Mesenchymal stem cell (in vitro differentiated cells and primary cell): ENCODE measurements at places on chromosomes 7 and 10.

GRCh38 chr7:33965183-33965744 lies 59.9 kb downstream of the BMPER start:
- DNase-seq, result no peak

DNA sequence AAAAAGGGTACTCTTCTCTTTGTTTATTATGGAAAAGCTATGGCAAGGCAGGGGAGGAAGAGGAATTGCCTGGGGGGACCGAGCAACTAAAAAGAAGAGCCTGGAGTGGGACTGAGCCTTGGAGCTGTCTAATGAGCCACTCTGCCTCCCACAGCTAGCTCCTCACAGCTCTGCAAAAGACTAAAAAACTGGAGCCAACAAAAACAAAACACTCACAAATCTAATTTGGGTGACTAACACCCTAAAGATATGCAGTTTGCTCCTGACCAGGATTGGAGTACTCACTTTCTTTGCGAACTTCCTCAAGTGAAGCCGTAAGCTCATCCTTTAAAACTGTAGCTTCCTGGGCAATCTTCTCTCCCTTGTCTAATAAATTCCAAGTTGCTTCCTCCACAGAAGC lies 89.4 kb downstream of the CTNNA3 start:
- DNase-seq, result peak; percentile 28

GRCh38 chr10:20686015-20686635 lies 211.0 kb downstream of the NEBL start:
- no peak for DNase-seq

GRCh38 chr10:76244061-76244686 lies 812.8 kb downstream of the LRMDA start:
- DNase-seq, result no peak

DNA sequence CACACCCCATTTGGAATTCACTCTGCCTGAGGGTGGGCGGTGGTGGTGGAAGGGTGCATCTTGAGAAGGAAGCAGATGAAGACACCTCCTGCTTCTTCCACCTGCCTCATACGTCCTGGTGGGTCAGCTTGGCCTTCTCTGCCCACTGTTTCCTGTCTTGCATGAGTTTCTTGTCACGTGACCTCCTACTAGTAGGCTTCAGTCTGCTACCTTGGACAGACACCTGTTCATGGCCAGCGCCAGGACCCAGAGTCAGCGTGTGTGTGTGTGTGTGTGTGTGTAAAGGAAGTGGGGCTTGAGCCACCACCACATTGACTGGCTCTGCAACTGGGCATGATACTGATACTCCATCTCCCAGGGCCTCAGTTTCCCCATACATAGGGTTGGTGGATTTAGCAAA lies 17.1 kb upstream of the VPS37D start:
- no peak for DNase-seq

DNA sequence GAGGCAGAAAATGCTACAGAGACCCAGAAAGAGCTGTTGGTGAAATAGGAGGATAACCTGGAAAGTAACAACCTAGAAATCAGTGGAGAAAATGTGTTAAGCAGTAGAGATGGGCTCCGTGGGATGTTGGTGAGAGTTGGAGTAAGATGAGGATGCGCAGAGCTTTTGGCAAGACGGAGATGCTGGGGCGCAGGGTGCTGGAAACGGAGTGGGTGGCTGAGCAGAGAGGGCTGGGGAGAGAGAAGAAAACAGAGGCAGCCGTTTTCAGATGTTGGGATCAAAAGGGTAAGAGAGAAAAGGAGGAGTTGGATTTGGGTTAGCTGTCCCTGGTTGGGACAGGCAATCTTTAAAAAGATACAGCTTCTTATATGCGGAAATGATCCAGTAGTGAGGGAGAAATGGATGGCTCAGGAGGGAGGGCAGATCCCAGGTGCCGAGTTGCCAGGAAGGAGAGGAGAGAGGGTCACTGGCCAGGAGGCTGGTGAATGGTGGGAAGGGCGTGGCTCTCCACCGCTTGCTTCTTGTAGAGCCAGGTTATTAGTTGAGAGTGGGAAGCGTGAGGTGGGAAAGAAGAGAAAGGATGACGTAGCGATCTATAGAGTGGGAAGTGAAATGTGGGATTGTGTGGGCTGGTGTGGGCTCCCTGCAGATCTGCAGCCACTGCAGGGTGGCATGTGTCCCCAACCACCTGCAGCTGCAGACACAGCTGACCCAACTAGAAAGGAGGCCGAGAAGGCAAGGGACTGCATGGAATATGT lies 182.2 kb upstream of the SVIL start:
- DNase-seq, result no peak

GRCh38 chr10:33571616-33572015 lies 237.1 kb upstream of the NRP1 start:
- no peak for DNase-seq

GRCh38 chr10:126337251-126337810 lies 50.9 kb downstream of the ADAM12 start:
- DNase-seq, result no peak

GRCh38 chr7:130395421-130395820 lies 15.1 kb downstream of the CPA1 start:
- DNase-seq, result no peak

DNA sequence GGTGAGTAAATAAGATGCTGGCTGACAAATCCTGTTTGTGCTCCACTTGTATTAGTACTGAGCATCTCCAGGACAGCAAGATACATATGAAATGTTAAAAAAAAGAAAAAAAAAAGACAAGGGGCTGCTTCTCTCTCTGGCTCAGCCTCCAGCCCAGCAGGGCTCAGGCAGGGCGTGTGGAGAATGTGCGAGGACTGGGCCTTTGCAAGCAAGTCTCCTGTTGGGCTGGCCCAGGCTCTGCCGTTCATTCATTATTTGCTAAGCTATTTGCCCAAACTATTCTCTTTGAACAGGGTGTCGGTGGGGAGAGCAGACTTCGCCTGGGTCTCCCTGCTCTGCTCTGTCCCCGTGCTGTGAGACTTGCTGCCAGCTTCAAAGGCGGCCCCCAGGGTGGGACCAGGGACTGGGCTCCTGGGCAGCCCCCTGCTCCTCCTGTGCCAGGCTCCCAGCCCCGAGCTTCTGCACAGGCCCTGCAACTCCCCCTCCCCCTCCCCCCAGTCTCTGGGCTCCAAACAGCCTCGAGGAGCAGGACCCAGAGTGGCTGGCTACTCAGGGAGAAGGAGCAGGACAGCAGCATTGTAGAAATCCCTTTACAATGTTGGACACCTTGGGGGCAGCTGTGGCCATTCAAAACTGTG lies 25.6 kb upstream of the MGMT start:
- DNase-seq, result no peak

DNA sequence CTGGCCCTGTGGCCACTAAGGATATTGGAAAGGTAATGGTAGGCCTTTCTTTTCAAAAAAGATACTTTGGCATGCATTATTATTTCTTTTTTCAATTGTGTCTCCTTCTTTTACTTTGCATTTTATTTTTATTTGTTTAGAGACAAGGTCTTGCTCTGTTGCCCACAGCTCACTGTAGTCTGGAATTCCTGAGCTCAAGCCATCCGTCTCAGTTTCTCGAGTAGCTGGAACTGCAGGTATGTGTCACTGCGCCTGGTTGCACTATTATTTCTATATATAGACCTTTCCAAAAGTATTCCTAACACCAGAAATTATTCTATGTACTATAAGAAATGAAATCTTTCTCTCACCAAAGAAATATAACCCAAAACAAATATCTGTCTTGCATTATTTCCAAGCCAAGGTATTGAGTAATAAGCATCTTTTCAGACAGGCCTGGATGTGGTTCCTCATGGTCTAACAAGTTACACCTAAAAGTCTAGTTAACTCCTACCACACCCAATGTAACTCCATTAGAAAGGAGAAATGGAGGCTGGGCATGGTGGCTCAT lies 500.8 kb upstream of the ANKRD30A start:
- no peak for DNase-seq

GRCh38 chr7:46571996-46572395 lies 650.9 kb upstream of the IGFBP3 start:
- DNase-seq, result peak; percentile 35

DNA sequence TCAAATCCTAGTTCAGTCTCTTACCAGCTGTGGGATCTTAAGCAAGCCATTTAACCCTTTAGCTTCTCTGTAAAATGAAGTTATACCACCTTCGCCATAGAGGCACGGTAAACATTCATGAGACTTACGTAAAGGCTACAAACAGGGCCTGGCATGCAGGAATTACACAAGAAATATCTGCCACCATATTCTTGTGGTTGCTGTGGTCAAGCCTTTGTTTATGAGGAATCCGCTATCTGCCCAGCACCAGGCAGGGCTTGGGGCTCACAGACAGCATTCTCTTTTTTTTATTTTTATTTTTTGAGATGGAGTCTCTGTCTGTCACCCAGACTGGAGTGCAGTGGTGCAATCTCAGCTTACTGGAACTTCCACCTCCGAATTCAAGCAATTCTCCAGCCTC lies 9.9 kb downstream of the AIFM2 start:
- DNase-seq, result peak; percentile 32

- DNase-seq, result peak; percentile 14
Observed at GRCh38 chr7:6438427-6438826, 9.3 kb downstream of the DAGLB start.

DNA sequence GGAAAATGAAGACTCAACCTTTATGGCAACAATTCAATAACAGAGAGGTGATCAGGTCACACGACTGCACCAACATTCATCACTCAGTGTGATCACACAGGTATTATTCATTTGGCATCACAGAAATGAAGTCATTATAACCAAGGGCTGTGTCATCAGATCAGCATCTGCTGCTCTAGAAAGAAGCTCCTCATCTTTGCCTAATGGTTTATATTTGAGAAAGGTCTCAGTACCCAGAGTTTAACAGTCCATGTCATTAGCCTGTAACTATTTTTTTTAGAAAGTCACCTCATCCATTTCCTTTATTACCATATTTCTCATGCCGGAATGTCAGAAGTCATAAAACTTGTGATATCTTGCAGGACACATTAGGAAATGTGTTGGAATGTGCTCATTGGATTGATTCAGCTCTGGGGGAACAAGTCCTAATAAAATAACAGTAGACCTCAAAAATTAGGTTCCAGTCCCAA lies 45.1 kb upstream of the PRKG1 start:
- DNase-seq, result peak; percentile 51

- DNase-seq, result no peak
Observed at GRCh38 chr7:10706875-10707493, 266.7 kb upstream of the PHF14 start.

- DNase-seq, result no peak
Observed at GRCh38 chr7:78953090-78953489, 500.4 kb downstream of the MAGI2 start.

- no peak for DNase-seq
Observed at GRCh38 chr7:102244601-102245000, 42.1 kb upstream of the SH2B2 start.

- DNase-seq, result peak; percentile 77
Observed at GRCh38 chr10:92891885-92892690, 43.8 kb downstream of the EXOC6 start.

DNA sequence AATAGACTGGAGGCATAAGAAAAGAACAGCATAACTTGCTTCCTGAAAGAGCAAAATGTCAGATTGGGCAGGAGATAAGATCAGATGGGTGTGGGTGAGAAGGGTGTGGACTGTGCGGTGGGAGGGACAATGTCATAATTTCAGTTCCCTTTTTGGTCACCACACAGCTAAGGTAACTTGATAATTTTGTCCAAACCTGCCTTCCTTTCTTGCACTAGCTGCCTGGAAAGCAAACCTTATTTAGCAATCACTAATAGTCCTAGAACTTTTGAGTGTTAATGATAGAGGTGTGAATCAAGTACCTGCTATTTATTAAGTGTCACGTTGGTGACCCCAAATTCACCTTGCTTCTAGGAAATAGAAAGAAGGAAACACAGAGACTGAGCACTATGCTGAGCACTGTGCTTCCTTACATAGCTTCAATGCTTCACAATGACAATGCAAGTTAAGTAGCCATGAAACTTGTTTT lies 72.4 kb upstream of the SP4 start:
- DNase-seq, result no peak

- no peak for DNase-seq
Observed at GRCh38 chr7:71015252-71015900, 116.6 kb upstream of the GALNT17 start.

GRCh38 chr7:67021260-67021659 lies 24.6 kb downstream of the TYW1 start:
- DNase-seq, result no peak

- DNase-seq, result peak; percentile 44
Observed at GRCh38 chr10:26857991-26858706, 2.6 kb downstream of the ABI1 start.

- no peak for DNase-seq
Observed at GRCh38 chr7:23214938-23215337, 31.6 kb upstream of the GPNMB start.

GRCh38 chr7:13097499-13097898 lies 410.1 kb downstream of the ARL4A start:
- DNase-seq, result peak; percentile 50

GRCh38 chr7:140576589-140576988 lies 64.0 kb downstream of the DENND2A start:
- no peak for DNase-seq

DNA sequence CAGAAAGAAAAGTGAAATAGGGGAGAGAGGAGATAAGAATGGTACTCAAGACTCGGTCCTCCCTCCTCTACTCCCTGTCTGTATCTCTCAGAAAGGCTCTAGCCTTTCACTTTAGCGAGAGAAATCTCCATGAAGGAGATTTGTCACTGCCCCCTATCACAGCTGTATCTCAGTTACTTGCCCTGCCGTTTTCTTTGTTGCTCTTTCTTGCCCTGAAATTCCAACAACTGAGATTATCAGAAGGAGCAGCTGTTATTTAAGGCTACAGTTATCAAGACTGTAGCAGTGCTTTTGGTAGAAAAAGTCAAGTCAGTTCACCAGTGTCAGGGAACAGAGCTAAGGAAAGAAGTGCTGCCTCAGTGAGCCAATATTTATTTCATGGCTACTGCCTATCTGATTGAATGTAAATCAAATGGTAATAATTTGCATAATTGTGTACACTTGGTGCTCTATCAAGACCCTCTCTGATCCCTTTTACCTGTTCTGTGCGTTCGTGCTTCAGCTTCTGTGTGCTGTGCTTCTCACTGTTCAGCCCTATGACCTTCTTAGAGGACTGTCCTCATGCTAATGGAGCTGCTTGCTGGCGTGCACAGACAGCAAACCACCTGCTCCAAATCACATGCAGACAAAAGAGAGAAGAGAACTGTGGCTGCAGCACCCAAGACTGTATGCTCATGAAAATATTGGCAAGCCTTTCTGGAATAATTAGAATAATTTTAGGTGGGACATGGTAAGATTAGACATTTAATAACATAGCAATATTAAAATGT lies 180.2 kb upstream of the FAM3C start:
- no peak for DNase-seq

DNA sequence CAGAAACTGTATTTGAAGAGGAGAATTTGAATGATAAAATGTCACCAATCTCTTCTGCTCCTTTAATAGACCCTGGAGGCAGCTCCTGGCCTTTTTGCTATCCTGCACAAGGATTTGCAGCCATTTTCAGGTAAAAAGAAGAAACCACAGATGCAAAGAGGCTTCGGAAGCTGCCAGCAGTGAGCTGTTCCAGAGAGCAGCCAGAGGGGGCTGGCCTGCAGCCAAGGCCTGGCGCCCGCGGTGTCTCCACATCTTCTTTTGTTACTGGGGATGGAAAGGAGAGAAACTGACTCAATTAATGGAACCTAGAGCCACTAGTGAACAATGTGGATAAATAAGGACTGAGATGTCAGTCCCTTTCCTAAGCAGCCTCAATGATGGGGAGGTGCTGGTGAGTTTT lies 23.9 kb upstream of the GPR26 start:
- DNase-seq, result no peak
